ENCODE measurements at places on chromosomes 4 and X.

GRCh38 chrX:101749436-101749835 is 89.8 kb upstream of the ARMCX2 start:
- DNase-seq = no peak

- DNase-seq = peak; percentile 31
Measured at GRCh38 chr4:40200875-40201801, 4.3 kb downstream of the RHOH start.

GRCh38 chrX:44080083-44080482 is 106.9 kb upstream of the NDP start:
- no peak for DNase-seq

DNA sequence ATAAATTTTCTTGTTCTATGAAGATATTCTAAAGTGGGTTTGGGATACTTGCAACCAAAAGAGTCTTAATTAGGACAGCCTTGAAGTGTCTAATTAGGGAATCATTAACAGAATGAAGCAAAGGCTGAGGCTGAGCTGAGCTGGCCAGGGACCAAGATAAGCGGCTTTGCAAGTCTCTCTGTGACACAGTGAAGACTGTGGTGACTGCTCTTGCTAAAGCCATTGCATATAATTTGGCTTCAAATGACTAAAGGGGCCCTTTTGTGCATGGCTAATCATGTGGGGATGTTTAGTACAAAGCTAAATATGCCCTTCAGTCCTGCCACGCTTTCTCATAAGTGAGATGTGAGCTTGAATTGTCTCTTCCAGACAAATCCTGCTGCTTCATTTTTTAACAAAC is 31.2 kb upstream of the GYPA start:
- DNase-seq = no peak

GRCh38 chr4:111671756-111672155 is 473.5 kb upstream of the FAM241A start:
- no peak for DNase-seq

DNA sequence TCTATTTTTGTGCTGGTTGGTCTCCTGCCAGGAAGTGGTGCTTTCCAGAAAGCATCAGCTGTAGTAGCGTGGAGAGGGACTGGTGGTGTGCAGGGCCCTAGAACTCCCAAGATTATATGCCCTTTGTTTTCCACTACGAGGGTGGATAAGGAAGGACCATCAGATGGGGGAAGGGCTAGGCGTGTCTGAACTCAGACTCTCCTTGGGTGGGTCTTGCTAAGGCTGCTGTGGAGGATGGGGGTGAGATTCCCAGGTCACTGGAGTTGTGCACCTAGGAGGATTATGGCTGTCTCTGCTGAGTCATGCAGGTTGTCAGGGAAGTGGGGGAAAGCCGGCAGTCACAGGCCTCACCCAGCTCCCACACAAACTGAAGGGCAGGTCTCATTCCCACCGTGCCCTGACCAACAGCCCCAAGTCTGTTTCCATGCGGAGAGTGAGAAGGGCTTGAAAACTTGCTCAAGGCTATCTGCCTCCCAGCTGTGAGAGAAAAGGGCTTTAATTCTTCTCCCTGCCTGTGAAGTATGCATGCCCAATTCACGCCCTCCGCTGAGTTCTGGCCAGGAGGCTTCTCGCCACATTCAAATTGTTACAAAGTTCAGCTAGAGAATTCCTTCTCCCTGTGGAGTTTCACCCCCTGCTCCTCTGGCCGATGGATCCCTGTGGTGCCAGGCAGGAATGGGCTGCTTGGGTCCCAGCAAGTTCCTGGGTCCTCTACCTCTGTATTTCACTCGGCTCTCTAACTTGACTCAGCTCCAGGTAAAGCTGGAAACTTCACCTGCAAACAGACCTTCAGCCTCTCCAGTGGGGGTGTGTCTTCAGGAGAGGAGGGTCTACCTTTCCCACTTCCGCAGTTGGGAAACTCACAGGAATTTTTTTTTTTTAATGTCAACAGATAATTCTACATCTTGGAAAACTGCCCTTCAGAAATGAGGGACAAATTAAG is 7.7 kb upstream of the CSTF2 start:
- no peak for DNase-seq

DNA sequence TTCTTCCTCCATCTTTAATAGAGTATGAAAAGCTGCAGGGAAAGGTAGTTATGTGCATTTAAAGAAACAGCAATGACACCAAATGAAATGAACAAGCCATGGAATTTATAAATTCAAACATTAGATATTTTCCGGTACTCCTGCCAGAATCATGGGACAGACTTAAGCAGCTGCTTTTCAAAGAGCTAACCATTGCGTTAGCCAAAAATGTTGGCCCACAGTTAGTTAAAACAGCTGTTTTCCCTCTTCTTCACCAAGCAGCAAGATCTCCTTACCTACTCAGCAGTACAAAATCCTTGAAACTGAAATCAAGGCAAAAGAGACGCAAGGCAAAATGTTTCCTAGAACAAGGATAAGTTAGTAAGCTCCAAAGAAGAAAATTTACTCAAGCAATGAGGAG is 64.0 kb downstream of the MANBA start:
- DNase-seq = no peak

DNA sequence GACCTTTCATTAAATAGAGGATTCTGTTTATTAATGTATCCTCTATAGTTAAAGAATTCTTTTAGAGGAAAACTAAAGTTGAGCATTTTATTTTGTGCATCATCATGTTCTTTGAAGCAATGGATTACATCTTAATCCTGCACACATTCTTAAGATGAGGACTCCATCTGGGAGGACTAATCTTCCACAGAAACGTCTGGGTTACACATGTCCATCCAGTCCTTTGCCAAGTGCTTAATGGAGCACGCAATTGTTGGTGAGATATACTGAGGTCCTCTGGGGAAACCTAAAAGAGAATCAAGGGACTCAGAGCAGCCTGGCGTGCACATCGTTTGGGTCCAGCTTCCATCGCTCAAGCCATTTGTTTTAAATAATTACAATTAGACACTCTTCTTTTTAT is 115.1 kb upstream of the SFRP2 start:
- no peak for DNase-seq

GRCh38 chr4:8131210-8131609 is 27.4 kb downstream of the ABLIM2 start:
- DNase-seq = no peak

GRCh38 chrX:119174900-119175299 is 47.3 kb upstream of the KIAA1210 start:
- no peak for DNase-seq

DNA sequence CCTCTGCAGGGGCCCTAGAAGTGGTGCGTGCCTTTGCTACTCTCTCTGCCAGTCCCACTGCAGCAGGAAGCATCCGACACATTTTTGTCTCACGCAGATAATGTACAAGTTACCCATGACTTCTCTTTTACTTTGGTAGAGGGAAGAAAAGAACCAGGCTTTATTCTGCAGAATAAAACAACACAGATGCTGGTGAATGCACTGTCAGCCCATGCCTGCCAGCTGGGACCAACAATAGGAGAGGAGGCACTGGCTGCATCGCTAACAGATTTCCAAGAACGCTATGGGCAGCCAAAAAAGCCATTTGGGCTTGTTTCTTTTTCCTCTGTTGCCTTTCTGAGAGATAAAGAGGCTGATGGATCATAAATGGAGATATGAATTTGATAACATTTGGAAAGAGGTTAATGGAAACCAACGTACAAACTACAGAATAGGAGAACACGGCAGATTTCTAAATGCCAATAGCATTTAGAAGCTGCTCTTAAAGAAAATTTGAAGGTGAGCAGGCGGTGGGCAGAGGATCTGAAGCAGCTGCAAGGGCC is 47.5 kb upstream of the IGFBP7 start:
- no peak for DNase-seq

- DNase-seq = no peak
Measured at GRCh38 chrX:152847281-152847680, 16.4 kb downstream of the NSDHL start.

- no peak for DNase-seq
Measured at GRCh38 chr4:145819101-145819852, 119.3 kb downstream of the ZNF827 start.

- no peak for DNase-seq
Measured at GRCh38 chrX:30153175-30153880, 62.0 kb upstream of the MAGEB2 start.

GRCh38 chrX:153525451-153525850 is 8.0 kb downstream of the ATP2B3 start:
- DNase-seq = no peak

GRCh38 chr4:106422766-106423165 is 54.2 kb upstream of the GIMD1 start:
- no peak for DNase-seq

DNA sequence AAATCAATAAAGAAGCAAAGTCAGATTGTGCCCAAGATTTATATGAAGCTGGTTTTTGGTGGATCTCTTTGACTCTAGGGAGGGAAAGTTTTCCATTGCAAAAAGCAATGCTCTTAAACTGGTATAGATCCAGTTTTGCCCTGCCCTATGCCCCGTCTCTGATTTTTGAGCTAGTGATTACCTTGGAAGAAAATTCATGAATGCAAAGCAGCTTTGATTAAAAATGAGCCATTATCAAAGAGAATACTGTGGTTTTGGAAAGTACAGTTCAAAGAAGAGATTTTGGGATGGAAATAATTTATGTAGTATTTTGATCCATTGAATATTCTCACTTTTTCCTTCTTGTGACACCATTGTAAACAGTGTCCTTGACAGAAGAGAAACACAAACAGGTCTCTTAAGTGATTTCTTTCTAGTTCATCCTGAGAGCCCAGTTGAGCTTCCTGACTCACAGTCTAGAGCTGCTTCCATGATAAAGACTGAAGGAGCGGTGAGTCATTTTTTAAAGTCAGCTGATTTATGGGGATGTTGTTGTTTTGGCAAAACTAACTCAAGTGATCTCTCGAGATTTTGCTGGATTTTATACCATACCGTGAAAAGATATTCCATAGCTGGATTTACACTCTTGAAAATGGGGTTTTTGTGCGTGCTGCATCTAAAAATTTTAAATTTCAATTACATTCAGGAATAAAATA is 76.7 kb downstream of the AFF1 start:
- DNase-seq = peak; percentile 92

DNA sequence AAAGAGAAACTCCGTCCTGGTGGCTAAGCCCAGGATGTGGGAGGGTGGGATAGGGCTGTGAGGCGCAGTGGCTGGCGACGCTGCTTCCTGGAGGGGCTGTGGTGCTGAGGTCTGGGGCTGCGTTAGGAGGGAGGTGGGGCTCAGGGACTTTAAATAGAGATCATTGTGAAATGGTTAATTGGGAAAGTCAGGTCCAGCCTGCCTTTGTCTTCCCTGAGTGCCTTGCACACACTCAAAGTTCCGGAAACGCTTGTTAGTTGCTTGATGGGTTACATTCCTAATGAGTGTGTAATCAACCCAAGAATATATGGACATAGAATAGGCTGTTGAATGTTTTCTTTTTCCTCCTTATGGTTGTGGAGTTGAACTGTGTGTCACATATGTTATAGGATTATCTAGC is 55.7 kb upstream of the CLDN34 start:
- DNase-seq = peak; percentile 85

DNA sequence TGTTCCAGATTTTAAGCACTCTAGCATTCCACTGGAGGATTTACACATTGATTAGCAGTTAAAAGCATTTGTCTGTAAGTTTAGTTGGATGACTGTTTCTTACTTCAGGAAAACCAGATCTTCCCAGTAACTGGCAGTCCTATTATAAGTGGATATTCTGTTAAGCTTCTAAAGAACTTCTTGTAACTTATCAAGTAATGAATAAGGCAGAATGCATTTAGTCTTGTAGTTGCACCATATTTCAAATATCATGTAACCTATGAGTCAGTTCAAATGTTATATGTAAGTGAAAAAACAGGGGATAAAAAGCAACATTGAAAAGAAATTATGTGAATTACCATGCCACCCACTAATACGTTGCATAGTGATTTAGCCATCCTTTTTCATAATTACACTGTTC is 30.2 kb upstream of the TENM3 start:
- DNase-seq = peak; percentile 34

DNA sequence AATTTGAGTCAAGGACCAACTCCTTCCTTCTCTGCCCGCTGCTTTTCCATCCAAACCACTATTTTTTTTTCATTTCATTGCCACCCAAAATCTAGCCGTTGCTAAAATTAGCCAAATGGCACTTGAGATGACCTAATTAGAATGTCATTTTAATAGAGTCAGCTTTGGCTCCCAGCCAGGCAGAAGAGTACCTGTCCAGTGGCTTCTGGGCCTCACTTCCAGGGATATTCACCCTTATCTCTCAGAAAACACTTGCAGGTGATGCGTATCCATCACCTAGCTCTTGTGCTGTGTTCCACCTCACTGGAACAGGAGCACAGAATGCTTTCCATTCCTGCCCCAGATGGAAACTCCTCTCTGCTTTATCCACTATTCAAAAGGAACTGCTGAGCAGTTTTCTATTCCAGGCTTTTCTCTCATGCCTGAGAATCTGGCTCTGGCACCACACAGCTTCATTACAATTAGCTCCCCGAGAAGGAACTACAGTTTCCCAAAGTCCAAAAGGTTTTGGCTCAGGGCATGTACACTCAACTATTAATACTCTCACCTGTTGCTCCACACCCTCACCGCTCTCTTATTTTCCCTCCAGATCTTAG is 18.5 kb downstream of the MAGEA9B start:
- no peak for DNase-seq

DNA sequence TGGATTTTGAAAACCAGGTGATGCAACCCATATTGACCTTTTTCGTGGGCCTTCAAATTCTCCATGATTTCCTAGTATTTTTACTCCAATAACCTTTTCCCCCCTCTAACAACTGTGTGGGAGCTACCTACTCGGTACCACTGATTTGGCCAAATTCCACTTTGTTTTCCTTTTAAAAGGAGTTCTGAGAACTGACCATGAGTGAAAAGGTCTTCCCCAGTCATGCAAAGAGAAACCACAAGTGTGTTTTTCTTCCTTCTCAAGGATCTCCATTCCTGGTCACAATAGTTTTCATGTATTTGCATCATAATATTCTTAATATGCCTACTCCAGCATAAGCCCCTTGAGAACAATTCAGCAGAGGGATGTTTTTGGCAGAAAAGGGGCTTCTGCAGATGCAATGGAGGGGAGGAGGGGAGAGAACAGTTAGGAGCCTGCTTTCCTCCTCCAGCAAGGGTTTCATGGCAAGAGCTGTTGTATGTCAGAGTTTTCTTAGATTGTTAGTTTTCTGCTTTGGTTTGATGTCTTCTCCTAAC is 195.3 kb upstream of the ANXA3 start:
- DNase-seq = no peak

DNA sequence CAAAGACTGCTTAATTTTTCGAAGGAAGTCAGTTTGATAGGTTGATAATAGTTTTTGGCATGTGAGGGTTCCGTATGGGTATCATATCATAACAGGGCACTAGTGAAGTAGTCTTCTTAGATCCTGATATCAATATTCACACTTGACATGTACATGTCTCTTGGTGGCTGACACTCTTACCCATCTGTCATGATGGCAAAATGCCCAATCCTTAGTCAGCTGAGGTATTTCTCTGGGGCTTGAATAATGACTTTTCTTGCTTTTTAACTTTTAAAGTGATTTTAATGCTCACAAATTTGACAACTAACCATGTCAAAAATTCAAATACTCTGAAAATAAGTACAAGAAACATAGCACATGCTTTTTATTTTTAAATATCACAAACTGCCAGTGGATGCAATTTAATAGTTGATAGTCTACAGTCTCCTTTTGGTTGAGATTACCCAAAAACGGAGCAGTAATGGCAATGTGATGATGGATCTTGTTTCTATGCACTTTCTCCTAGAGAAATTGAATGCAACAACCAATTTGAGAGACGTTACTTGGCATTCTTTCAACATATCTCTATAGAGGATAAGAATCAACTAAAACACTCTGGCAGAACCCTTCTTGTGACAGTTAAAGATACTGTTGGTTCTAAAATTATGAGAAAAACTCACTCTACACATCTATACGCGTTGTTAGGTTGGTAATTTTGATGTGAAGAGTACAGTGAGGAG is 552.9 kb upstream of the PABPC4L start:
- peak; percentile 1 for DNase-seq

Data from epithelial cell of esophagus (primary cell).